ENCODE measurements at places on chromosomes 2 and 18.

DNA sequence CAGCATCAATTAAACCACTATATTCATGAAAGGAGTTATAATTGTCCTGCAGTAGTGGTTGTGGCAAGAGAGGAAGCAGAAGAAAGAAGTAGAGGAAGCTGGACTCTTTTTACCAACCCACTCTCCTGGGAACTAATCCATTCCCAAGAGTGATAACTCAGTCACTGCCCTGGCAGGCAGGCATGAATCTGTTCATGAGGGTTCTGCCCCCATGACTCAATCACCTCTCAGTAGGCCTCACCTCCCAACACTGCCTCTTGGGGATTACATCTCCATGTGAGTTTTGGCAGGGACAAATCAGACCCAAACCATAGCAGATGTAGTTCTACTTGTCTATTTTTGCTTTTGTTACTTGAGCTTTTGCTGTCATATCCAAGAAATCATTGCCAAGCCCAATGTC, 232.7 kb upstream of the MAP2 start:
- no peak for DNase-seq

- DNase-seq = no peak
Observed at GRCh38 chr18:32698153-32698552, 74.7 kb downstream of the KLHL14 start.

GRCh38 chr2:190695739-190696138, 46.9 kb downstream of the NAB1 start:
- DNase-seq = no peak

- no peak for DNase-seq
Observed at GRCh38 chr2:184879671-184880070, 281.3 kb downstream of the ZNF804A start.

- DNase-seq = no peak
Observed at GRCh38 chr2:100046961-100047947, 95.1 kb downstream of the AFF3 start.

- DNase-seq = no peak
Observed at GRCh38 chr2:106038601-106039375, 155.3 kb downstream of the UXS1 start.

GRCh38 chr18:52701219-52701935, 361.4 kb downstream of the DCC start:
- DNase-seq = no peak

DNA sequence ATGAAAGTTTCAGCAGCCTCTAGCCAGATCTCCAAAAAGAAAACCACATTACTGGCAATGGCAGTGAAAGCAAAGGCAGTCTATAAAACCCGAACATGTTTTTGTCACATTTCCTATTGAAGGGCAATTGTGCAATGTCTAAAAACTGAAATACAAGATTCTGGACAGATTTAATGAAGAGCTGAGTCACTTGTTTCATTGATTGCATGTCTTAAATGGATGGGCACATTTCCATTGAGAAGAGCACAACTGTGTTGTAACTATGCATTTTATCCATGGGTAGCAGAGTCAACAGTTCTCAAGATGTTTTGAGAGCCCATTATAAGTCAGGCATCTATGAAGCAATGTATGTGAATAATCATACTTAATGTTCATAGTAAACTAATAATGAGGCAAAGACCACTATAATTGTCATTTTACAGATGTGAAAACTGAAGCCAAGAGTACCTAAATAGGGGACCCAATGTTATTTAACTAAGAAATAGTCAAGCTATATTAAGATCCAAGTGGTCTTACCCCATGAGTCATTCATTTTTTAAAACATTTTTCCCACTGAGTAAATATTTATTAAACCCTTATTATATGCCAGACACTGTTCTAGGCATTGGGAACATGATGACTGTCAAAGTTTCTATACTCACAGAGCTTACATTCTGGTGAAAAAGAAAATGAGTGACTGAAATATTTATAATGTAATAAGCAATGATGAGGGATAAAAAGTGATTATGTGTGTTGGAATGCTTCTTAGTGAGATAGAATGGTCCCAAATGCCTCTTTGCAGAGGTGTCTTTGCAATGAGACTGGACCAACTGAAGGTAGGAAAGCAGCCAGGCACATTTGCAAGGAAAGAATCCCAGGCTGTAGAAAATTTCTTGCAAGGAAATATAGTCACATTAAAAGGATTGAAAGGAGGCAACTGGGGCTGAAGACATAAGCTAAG, 818.9 kb upstream of the ACVR2A start:
- DNase-seq = no peak

DNA sequence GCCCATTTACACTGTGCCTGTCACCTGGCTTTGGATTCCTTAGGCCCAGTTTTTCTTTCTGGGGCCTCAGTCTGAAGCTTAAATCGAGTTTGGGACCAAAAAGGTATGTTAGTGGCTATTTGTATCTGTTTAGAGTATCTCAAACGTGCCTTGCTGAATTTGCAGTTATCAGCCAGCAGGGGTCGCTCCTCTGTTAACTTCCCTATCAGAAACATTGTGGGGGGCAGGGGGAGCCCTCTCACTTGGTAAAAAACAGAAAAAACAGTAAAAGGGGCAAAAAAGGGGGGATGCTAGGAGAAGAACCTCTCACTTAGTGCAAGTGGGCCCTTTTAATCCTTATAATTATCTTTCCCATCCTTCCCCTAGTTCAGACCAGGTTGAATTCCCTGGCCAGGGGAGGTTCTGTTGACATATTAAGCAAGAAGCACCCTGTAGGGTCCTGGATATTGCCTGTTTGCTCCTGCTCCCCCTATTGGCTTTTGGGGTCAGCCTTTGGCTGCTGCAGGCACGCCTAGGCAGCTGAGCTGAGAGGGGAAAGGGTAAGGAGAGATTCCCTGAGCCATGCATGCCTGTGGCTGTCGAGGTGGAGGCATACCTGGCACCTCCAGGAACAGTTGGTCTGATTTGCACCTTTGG, 8.8 kb upstream of the IFIH1 start:
- no peak for DNase-seq

- DNase-seq = no peak
Observed at GRCh38 chr2:111235192-111236015, 114.7 kb downstream of the BCL2L11 start.

DNA sequence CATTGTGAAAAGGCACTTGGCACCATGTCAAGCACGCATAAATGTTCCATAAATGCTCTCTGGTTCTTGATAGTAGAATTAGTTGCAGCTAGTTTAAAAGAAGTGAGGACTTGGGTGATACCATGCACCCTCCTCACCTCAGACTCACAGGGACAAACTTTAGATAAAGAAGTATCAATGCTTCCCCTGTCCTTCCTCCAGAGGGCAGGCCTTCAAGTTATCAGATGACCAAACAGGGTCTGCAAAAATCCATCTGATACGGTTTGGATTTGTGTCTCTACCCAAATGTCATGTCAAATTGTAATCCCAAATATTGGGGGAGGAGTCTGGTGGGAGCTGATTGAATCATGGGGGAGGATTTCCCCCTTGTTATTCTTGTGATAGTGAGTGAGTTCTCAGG, 54.1 kb downstream of the C1QL2 start:
- DNase-seq = no peak

GRCh38 chr2:138094031-138094430, 129.8 kb downstream of the HNMT start:
- no peak for DNase-seq
